ENCODE measurements at places on chromosomes 3 and 15.
A peak's percentile ranks its signal among the peaks of the same experiment; 100 is the strongest.

DNA sequence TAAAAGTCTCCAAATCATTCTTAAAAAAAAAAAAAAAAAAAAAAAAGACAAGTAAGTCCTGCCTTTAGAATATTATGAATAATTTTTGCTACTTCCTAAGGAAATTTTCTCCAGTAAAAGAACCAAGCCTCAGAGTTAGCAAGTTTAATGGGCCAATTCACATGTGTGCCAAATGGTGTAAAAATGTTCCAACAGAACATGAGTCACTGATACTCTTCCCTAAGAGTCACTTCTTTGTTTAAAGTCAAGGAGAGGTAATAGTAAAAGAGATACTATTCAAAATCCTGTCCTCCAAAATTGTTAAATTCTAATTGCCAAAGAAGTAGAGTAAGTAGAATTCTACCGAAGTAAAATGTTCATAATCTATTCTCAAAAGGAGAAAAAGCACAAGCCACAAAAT, 17.7 kb upstream of the CPA3 start:
- DNase-seq: no peak

DNA sequence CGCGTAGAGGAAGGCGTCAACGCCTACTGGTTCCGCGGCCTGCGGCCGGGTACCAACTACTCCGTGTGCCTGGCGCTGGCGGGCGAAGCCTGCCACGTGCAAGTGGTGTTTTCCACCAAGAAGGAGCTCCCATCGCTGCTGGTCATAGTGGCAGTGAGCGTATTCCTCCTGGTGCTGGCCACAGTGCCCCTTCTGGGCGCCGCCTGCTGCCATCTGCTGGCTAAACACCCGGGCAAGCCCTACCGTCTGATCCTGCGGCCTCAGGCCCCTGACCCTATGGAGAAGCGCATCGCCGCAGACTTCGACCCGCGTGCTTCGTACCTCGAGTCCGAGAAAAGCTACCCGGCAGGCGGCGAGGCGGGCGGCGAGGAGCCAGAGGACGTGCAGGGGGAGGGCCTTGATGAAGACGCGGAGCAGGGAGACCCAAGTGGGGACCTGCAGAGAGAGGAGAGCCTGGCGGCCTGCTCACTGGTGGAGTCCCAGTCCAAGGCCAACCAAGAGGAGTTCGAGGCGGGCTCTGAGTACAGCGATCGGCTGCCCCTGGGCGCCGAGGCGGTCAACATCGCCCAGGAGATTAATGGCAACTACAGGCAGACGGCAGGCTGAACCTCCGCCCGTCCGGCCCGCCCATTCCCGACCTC, 4.1 kb downstream of the ISLR2 start:
- peak; percentile 61 for DNase-seq

GRCh38 chr3:112407214-112407887, 74.4 kb downstream of the CD200 start:
- no peak for DNase-seq

DNA sequence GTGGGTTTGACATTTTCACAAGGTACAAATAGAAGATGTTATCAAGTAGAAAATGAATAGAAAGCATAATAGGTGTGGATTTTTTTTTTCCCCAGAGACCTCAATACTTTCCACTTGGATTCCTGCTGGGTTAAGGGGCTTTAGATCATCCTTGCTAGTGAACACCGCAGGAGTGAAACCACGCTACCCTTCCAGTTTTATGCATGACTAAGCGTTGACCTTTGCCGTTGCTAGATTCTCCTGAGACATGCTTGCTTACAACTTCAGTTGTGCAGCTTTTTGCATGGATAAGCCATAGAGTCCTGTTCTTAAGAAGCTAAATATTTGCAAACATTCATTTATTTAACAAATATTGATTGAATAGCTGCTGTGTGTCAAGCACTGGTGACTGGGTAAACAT, 299.7 kb upstream of the LMCD1 start:
- DNase-seq: peak; percentile 4

GRCh38 chr3:72579581-72580245, 268.5 kb downstream of the SHQ1 start:
- DNase-seq: no peak

GRCh38 chr3:110910346-110910955, 161.2 kb upstream of the NECTIN3 start:
- no peak for DNase-seq
